ENCODE measurements at places on chromosomes 16 and 17.

- DNase-seq = no peak
Observed at GRCh38 chr17:17792551-17793377, 44.0 kb downstream of the SREBF1 start.

DNA sequence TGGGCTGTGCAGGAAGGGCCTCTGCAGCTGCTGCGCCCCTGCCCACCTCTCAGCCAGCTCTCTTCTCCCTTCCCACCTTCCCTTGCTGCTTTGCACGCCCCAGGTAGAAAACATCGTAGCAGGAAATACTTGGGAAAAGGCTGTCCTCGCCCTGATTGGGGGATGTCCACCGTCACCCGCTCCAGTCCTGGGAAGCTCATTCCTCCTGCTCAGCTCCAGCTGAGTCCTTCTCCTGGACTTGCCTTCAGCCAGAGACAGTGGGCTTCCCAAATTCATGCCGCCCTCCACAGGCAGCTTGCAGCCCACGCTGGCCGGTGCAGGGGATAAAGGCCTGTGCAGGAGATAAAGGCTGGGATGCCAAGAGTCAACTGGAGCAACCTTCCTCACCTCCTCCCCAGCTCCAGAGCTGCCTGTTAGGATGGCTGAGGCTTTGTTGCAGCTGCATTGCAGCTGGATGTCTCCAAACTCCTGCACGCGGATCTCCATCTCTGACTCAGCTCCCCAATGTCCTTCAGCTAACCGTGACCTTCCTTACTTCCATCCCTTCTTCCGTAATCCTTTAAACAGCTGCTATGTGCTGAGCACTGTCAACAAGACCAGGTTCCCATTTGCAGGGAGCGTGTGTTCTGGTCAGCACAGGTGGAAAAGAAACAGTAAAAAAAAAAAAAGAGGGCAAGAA is 402.0 kb upstream of the TNRC6C start:
- DNase-seq = no peak

- no peak for DNase-seq
Observed at GRCh38 chr17:36778448-36778847, 158.8 kb upstream of the LHX1 start.

DNA sequence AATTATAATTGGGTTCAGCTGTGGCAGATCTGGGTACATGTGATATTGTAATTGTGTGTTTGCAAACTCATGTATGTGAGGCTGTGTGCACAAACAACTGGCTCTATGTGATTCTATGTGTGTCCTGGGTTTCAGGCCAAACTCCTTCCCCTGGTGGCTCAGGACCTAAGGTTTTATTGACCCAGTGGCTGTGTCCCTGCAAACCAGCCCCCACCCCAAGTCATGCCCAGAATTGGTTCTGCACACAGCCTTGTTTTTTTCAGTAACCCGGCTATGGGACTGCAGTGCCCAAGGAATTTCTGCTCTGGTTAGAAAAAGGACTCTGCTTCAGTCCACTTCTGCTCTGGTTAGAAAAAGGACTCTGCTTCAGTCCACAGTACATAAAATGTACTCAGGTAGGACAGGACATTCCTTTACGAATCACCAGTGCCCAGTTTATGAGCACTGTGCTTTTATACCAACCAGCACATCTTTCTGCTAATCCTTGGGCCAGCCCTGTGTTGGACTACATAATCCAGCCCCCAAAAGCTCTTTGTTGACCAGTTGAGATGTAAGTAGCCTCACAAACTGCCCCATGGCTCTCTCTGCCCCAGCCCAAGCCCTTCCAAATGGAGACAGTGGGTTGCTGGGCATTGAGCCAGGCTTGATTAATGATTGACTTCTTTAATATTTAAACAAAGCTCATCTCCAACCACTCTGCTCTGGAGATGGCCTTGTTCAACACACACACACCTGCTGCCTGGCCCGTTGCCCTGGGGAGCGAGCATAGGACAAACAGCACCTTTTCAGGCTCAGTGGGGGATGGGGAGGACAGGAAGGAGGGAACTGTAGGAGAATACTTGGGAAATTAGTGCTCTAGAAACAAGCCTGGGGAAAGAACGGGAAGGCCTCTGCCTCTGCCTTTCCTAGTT is 2.9 kb upstream of the KCNH6 start:
- DNase-seq = no peak

- DNase-seq = no peak
Observed at GRCh38 chr17:72297326-72298115, 176.7 kb downstream of the SOX9 start.

- DNase-seq = no peak
Observed at GRCh38 chr16:67192781-67193361, 916 bp downstream of the E2F4 start.

- DNase-seq = no peak
Observed at GRCh38 chr17:51711581-51711980, 446.9 kb downstream of the CA10 start.

DNA sequence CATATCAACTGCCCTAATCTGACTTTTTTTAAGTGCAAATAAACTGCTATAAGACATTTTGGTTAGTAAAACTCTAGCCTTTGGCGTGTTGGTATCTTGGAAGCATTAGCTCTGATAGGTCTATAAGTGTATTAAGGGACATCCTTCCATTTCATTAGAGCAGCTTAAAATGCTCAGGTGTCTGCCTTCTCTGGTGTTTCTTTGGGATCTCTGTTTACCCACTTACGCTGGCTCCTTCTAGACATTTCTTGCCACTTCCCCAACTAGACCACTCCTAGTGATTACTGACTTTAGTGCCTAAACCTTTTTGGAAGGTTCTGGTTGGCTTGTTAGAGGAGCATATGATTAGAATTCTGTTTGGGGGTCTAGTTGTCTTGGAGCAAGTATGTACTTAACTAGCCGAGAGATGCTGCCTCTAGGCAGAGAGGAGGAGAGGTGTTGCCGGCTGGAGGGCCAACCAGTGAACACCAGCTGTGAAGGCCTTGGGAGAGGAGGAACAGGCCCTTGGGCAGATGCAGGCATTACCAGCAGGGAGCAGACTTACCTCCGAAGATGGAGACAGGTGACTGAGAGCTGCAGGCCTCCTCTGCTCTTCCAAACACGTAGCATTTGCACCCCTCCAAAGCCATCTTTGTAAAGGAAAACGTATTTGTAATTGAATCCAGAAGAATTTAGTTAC is 15.2 kb upstream of the CLEC18C start:
- peak; percentile 8 for DNase-seq
